ENCODE measurements at places on chromosomes 3 and 15. TPM values are rescaled to one million over a fixed set of nuclear protein-coding genes. Genes with fewer than 3 reads are reported as not detected.
A peak's percentile ranks its signal among the peaks of the same experiment; 100 is the strongest.

DNA sequence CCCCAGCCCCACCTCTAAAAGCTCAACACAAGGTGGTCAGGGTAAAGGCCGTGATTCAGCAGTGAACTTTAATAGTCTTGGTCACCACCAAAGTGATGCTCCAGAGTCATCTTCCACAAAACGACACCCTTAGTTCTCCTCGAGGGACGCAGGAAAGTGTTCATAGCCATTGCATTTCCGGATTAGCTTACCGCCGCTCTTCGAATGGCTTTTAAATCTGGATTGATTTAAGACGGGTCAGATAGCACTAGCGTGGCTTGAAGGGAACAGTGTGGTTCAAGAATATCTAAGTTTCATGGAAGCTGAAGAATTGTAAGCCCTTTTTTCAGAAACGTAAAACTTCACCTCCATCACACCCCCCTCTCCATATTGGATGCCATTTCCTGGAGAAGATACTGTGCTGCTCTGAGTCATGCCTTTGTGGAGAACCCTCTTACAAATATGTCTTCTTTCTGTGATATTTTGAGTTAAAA, 829 bp downstream of the RNF7 start:
- H3K27me3 ChIP-seq: no peaks in the 10 kb centered on the region
- peaks cover 36% of the 10 kb centered on the region for H3K4me1 ChIP-seq
- peak overlapping the region; percentile 98 for H3K27ac ChIP-seq
- peak; percentile 47 for DNase-seq

DNA sequence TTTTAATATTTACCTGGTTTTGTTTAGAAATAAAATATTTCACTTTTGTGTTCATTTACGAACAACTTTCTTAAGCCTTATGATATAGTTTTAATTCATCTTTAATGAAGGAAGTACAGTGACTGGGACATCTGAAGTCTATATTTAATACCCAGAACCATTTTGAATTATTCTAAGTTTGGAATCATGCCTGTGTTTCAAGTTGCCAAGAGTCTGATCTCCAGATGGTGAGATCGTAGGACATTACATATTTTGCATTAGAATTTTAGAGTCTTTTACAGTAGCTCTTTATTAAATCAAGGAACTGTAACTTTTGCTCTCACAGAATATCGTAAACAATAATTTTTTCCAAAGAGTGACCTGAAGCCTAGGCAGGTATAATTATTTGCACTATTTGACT, 420.7 kb downstream of the SI start:
- H3K27ac ChIP-seq: no peak overlapping the region
- DNase-seq: no peak
- no peaks in the 10 kb centered on the region for H3K36me3 ChIP-seq
- no peaks in the 10 kb centered on the region for H3K27me3 ChIP-seq
- no peaks in the 10 kb centered on the region for H3K4me1 ChIP-seq

GRCh38 chr3:60149501-60149900, 1099.7 kb upstream of the CFAP20DC start:
- H3K27ac ChIP-seq: no peak overlapping the region
- no peaks in the 10 kb centered on the region for H3K27me3 ChIP-seq
- H3K4me1 ChIP-seq: peaks cover 6% of the 10 kb centered on the region
- no peak overlapping the region for H3K4me3 ChIP-seq

The CPNE9 gene
- total RNA-seq: not detected

The TERC gene
- 6.9 TPM for total RNA-seq

The HTR3E gene
- total RNA-seq: not detected
